NCI-H2227 treated with DMSO at 0.1 percent for 48 hours (cell line): ENCODE measurements at places on chromosomes 3 and 15.

DNA sequence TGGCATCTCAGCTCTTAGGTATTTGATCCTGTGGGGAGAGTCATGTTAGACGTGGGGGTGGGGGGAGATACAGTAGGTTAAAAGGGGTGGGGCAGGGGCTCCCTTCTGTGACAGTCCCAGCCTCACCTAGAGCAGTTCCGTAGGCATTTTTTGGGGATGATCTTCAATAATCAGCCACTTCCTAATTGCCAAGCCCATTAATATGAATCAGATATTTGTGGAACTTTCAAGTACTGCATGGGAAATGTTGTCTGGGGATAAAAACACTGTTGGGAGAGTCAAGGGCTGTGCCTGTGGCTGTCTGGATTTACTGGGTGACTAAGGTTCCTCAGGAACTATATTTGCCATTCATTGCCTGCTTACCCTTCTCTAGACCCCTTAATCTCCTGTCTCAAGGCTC lies 9.5 kb downstream of the C3orf52 start:
- no peak for DNase-seq

DNA sequence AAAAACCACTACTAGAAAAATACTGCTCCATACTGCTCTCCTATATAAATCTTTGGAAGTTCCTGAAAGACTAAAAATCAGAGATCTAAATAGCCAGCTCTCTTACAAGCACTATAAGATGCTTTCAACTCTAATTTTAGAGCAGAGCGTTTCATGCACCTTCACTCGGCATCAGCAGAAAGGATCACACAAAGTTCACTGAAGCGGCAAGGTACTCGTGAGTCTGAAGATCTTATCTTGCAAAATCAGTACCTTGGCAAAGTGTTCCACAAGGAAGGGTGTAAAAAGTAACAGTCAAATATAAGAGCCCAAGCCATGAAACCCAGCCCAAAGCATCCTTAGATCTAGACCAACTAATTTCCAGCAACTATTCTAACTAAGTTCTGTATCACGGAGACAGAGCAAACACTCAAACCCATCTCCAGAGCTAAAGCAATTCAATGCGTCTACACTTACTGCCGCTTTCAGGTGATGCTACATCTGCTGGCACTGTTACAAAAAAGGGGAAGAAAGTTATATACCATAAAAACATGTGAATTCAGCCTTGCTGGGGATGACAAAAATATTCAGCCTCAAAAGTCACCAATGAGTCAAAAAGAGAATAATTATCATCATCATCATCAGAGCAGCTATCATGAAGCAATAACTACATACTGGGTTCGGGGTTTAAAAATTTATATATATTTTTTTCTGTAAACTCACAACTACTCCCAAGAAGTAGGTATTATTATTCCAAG lies 16.3 kb downstream of the VPS39 start:
- DNase-seq = no peak

GRCh38 chr3:64773137-64773536 lies 85.3 kb upstream of the ADAMTS9 start:
- DNase-seq = no peak

- peak; percentile 41 for DNase-seq
Observed at GRCh38 chr3:197942956-197943556, 6.9 kb upstream of the RPL35A start.

DNA sequence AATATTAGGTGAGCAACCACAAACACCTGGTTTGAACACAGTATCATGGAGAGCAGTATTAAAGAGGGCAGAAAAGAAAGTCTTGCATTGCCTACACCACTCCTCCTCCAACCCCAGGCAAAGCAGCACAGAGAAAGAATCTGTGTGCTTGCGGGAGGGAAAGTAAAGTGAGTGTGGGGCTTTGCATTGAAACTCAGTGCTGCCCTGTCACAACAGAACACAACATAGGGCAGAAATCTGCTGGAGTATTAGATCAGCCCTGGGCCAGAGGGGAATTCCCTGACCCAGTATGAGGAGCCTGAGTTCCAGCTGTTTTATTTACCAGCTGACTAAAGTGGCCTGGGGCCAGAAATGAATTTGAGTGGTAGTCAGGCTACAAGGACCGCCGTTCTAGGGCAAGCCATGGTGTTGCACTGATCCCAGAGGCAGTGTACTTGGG lies 75.5 kb downstream of the SPATA16 start:
- DNase-seq = no peak
